ENCODE measurements at places on chromosomes 13 and 19. TPM values are rescaled to one million over a fixed set of nuclear protein-coding genes. Genes with fewer than 3 reads are reported as not detected.

GRCh38 chr19:8811315-8812172 lies 20.6 kb downstream of the ZNF558 start:
- peaks cover 64% of the 10 kb centered on the region for H3K36me3 ChIP-seq
- no peak overlapping the region for H3K4me3 ChIP-seq
- H3K27me3 ChIP-seq = no peaks in the 10 kb centered on the region
- H3K27ac ChIP-seq = no peak overlapping the region
- DNase-seq = no peak

DNA sequence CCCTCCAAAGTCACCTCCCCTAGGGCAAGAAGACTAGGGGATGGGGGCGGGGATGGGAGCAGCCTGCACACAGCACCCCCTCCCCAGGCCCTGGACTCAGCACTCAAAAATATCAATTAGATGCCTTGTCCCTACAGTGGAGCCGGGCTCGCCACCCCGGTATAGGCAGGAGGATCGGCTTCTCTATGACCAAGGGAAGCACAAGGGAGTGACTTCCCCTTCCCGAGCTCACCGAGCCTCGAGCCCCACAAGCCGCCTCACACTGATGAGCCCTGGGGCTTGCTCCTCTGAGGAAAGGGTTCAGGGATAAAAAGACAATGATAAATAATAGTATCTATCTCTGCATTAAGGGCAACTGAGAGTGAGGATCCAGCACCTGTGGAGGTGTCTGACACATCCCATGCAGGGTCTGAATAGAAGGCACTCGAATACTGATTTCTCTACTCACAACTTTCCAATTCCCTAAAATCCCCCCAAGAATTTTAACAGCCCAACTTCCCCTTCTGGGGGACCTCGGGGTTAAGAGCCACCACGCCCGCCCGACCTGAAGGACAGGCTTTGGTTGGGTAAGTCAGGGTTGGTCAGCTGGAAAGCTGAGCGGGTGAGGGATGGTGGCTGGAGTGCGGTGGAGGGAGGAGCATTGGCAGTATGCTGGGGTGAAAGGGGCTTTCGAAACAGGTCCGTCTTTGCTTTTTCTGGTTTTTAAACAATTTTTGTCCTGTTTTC lies 51.3 kb downstream of the STK24 start:
- no peak overlapping the region for H3K4me3 ChIP-seq
- H3K36me3 ChIP-seq = no peaks in the 10 kb centered on the region
- H3K27me3 ChIP-seq = no peaks in the 10 kb centered on the region

- no peaks in the 10 kb centered on the region for H3K36me3 ChIP-seq
- no peak for DNase-seq
- H3K4me1 ChIP-seq = no peaks in the 10 kb centered on the region
- no peak overlapping the region for H3K4me3 ChIP-seq
These were observed 2172.2 kb downstream of the PCDH9 start for GRCh38 chr13:65057986-65058385.

DNA sequence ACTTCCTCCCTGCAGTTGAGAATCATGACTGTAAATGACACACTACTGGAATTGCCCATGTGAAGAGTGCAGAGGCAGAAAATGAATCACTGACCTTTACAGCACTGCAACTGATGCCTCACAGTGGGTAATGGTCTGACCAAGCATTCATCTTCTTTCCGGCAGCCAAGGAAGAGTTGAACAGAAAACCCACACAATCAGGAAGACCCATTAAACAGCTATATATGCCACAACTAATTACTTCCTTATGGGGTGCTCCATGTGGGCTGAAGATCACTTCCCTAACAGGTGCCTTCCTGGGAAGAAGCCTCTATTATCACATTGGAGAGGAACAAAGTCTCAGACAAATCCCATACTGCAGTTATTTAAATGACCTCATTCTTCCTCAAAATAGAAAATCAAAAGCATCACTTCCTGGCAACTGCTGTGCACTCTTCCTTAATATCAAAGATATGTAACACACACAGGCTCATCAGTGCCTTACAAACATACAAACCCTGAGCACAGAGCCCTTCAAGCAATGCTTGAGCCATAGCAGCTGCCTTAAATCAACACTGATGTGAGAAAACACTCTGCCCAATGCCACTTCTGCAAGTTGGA lies 45.8 kb downstream of the RUBCNL start:
- H3K36me3 ChIP-seq = no peaks in the 10 kb centered on the region
- H3K4me1 ChIP-seq = peaks cover 15% of the 10 kb centered on the region
- H3K27me3 ChIP-seq = no peaks in the 10 kb centered on the region

- no peaks in the 10 kb centered on the region for H3K27me3 ChIP-seq
- no peaks in the 10 kb centered on the region for H3K36me3 ChIP-seq
- H3K4me3 ChIP-seq = no peak overlapping the region
These were observed 783.4 kb upstream of the ARGLU1 start for GRCh38 chr13:107351305-107351704.

CALR3 gene
- total RNA-seq = not detected

LILRB3 gene
- 1.1 TPM for total RNA-seq

Data from CD4-positive, alpha-beta T cell (primary cell).